Camera-type eye (tissue), 1 donor: ENCODE measurements at places on chromosomes 2 and 18. TPM values are rescaled to one million over a fixed set of nuclear protein-coding genes. Genes with fewer than 3 reads are reported as not detected.

The CPO gene
- total RNA-seq, result not detected

The GNAL gene
- total RNA-seq, result 17.5 TPM

The ACVR1C gene
- total RNA-seq, result 0.44 TPM

The MOB1A gene
- 102 TPM for total RNA-seq

The THOC1 gene
- 154 TPM for total RNA-seq
